ENCODE measurements at places on chromosomes 12 and 14. TPM values are rescaled to one million over a fixed set of nuclear protein-coding genes. Genes with fewer than 3 reads are reported as not detected.
A peak's percentile ranks its signal among the peaks of the same experiment; 100 is the strongest.

- peak; percentile 79 for DNase-seq
Observed at GRCh38 chr14:96121660-96122395, 82.7 kb downstream of the C14orf132 start.

GRCh38 chr12:66599816-66600215, 79.1 kb downstream of the GRIP1 start:
- DNase-seq, result no peak

GRCh38 chr12:74953697-74954096, 255.9 kb downstream of the KCNC2 start:
- no peak for DNase-seq

INSM2 gene
- not detected for total RNA-seq

GRCh38 chr14:76876076-76876475, 49.9 kb downstream of the LRRC74A start:
- DNase-seq, result peak; percentile 67

PRPF39 gene
- 20.4 TPM for total RNA-seq

DNA sequence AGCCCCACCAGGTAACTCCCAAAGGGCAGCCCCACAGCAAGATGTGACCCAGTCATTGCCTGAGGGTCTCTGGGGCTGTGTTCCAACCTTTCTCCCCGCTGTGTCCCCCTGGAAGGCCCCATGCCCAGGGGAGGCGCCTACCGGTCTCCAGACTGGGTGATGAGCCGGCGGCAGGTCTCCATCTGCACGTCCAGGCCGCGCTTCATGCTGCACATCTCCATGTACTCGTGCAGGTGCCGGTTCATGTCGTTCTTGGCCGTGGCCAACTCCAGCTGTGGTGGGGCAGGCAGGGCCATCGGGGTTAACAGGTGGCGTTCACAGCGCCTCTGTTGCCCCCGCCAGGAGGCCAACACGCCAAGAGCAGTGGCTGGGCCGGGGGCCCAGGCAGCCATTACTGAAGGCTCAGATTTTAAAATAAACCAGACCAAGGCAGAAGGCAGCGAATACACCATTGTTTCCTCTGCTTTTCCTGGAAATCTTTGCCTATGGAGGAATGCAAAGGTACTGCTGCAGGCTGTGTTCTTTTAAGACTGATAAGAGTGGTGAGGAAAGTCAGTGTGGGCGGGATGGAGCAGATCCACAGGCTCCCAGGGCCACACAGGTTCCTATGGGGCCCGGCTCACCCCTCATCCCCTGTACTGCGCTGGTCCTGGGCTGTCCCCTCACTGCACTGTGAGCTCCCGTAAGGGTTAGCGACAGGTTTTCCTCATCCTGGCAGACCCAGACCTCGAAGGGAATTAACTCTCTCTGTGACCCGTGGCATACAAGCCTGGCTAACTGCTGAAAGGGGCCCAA, 7.3 kb downstream of the GAPDH start:
- no peak for DNase-seq

GRCh38 chr12:23556661-23557060, 392.8 kb downstream of the SOX5 start:
- no peak for DNase-seq

- no peak for DNase-seq
Observed at GRCh38 chr14:22764382-22764781, 2.1 kb upstream of the OXA1L start.

DNA sequence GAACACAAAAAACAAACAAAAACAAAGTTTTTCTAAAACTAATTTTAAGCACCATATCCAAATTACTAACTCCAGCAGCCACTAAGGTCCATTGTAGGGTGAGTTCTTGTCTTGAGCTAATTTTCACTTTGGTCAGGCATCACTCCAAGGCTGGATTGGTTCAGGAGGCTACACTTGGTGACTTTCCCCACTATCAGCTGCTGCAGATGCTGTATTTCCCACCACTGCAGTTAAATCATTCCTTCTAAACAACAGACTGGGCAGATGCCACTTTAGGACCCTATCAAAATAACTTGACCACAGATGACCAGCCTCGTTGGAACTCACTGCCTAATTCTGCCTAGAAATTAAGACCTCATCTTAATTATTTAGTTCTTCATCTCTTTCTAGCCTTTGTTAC, 140.5 kb downstream of the SLC16A7 start:
- no peak for DNase-seq

DNA sequence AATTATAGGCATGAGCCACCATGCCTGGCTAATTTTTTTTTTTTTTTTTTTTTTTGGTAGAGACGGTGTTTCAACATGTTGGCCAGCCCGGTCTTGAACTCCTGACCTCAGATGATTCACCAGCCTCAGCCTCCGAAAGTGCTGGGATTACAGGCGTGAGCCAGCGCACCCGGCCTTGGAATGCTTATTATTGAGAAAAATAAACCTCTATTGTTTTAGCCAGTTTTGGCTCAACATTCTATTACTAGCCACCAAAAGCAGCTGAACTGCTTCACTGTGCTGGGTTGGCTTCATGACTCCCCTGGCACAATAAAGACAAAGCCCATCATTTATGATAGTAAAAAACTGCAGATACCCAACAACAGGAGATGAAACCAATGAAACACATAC, 93.5 kb upstream of the CEP83 start:
- DNase-seq, result peak; percentile 84

DICER1 gene
- total RNA-seq, result 34.1 TPM

DNA sequence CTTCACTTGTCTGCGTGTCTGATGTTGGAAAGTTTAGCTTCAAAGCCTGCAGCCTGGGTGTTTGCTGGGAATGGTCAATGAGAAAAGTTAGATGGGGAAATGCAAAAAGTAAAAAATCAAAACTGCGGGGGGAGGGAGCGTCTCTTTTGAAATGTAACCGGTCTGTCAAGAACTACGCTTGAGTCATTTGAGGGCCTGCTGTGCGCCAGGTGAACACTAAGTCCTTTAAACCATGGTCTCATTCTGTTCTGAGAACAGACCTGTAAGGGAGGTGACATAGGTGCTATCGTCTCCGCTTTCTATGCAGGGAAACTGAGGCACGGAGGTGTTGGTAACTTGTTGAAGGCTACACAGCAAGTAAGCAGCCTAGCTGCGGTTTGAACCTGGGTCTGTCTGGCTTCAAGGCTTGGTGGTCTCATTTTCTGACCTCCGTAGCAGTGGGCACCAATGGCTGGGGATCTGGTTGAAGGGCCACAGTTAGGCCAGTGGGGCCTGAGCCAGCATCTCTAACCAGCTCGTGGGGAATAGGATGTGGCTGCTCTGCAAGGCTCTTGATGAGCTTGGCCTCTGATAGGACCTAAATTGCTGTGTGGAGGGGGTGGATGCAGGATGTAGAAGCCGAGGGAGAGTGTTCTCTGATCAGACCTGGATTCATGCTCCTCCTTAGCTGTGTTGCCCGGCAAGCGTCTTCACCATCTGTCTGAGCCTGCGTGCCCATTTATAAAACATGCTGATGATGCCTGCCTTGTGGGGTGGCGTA, 41.5 kb downstream of the KCTD10 start:
- no peak for DNase-seq

RASAL1 gene
- not detected for total RNA-seq

LARP4 gene
- 14.3 TPM for total RNA-seq

DNA sequence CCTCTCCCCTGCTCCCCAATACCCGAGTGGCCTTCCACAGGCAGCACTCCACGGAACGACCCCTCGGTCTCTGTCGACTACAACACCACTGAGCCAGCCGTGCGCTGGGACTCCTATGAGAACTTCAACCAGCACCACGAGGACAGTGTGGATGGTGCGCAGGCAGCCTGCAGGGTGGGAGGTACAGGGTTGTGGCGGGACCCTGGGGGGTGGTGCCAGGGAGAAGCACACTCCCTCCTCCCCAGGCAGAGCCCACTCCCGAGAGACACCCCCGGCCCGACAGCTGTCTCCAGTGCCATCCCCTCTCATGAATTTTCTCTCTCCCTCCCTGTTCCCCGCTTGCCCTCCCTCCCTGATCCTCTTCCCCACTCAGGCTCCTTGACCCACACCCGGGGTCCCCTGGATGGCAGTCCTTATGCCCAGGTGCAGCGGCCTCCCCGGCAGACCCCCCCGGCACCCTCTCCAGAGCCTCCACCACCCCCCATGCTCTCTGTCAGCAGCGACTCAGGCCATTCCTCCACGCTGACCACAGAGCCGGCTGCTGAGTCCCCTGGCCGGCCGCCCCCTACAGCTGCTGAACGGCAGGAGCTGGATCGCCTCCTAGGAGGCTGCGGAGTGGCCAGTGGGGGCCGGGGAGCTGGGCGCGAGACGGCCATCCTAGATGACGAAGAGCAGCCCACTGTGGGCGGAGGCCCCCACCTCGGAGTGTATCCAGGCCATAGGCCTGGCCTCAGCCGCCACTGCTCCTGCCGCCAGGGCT, 9.0 kb downstream of the TNS2 start:
- no peak for DNase-seq

DNA sequence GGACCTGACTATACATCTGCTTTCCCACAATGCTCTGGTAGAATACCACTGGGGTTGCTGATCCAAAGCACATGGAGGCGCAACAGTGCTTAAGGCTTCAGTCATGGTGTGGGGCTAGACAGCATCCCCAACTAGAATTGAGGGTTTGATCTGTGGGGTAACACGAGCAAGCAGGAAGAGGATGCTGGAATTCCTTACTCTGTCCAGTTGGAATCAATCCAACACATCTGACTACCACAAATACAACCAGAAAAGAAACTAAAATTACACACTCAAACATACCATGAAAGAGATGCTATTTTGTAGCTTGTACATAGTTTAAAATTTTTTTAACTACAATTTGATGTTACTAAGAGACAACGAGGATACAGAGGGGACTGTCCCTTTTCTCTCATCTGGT, 40.4 kb upstream of the GTF2A1 start:
- DNase-seq, result peak; percentile 32

DNA sequence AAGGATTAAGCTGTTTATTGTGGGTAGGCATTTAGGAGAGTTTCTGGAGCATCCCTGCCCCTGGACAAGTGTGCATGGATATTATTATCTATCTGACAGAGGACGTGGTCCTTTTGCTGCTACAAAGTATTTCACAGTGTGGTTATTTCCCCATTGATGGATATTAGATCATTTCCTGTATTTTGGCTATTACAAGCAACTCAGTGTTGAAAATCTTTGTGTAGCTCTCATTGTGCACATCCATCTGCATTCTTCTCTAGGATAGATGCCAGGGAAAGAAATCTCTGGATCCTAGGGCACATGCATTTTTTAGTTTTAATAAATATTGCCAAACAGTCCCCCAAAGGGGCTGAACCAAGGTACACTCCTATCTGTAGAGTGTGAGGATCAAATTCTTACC, 154.3 kb upstream of the SRRM4 start:
- no peak for DNase-seq

DNA sequence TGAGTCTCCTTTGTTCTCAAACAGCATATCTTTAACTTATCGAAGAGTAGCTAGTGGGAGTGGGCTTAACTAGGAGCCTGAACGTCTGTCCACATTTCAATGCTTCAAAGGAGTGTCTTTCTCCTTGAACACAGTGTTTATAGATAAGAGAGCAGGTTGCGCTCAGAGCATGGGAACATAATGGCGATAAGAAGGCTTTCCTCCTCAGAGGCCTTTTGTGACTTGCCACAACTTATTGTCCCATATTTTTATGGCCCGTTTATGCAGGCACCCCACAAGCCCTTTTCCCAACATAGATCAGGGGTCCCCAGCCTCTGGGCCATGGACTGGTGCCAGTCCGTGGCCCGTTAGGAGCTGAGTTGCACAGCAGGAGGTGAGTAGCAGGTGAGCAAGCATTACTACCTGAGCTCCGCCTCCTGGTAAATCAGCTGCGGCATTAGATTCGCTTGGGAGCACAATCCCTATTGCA, 2.6 kb upstream of the DDX47 start:
- no peak for DNase-seq

DNA sequence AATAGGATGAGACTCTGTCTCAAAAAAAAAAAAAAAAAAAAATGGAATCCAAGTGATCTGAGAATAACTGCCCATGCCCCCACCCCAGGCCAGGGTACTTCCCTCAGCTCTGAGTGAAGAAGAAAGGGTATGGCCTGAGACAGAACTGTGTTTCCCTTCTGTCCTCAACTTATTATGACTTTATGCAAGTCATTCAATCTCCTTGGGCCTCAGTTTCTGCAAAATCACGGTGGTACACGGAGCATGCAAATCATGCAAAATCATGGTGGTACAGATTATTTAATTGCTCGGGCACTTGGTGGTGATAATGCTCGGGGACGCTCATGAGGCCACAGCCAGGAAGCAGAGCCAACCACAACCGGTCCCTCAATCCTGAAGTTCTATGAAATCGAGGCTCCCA, 56.5 kb upstream of the TBX3 start:
- DNase-seq, result no peak

DNA sequence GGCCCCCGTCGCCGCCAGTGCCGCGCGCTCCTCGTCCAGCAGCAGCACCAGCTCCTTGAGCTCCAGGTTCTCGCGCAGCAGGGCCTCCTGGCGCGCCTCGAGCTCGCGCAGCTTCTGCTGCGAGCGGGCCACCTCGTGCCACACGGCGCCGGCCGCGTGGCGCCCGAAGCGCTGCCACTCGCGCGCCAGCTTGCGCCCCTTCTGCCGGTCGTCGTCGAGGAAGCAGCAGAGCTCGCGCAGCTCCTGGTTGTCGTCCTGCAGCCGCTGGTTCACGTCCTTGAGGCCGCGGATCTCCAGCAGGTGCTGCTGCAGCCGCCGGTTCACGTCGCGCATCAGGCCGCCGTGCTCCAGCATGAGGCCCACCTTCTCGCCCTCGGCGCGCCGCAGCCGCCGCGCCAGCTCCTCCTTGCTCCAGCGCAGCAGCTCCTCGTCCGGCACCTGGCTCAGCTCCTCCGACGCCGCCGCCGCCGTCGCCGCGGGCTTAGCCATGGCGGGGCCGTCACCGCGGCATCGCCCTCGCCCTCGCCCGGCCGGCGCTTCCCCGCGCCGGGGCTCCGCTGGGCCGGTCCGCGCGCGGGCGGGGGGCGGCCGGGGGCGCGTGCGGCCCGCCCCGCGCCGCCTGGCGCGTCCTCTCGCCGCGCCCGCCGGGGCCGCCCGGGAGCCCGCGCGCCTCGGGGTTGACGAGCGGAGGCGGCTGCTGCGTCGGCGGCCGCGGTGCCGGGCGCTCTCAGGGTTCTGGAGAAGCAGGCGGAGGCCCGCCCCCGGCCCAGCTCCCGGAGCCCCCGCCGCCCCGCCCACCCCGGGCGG, at the start of gene CCDC85C:
TSS of gene CCDC85C (minus strand) at position 737 of the 807 bp plus-strand sequence. CDS start at position 489, 248 bp downstream.
- peak; percentile 32 for DNase-seq

DNA sequence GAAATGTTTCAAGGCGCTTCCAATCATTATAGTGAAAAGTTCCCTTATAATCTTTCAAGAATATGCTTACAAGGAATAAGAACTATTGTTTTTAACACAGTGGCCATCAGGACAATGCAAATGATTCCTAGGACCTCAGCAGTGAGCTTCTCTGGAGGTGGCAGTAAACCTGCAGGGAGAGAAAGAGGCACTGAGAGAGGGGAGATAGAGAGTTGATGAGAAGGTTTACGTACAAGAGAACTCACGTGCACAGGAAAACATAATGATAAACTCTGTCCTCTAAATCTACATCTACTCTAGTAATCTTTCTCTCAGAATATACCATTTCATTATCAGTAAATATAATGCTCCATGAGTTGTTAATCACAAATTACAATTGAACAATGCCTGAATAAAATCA, 715 bp downstream of the KLRC4 start:
- DNase-seq, result no peak

DNA sequence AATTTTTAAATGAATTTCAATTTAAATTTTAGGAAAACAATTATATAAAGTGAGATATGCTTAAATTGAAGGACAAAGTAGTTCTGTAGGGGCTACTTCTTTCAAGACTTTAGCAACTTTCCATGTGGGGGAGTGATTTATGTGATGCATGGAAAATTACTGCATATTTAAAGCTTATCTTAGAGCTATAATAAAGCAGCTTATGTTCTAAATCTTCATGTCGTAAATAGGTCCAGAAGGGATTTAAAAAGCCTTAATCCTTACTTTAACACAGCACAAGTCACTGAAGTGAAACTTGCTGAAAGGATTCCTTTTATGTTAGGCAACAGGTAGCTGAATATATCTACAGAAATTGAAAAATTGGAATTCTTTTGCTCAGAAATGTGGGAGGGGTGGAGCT, 340.4 kb downstream of the NAV3 start:
- DNase-seq, result no peak

HOXC10 gene
- 4.0 TPM for total RNA-seq

Data from RPMI7951 (cell line).